ENCODE measurements at places on chromosomes 13 and 19.

DNA sequence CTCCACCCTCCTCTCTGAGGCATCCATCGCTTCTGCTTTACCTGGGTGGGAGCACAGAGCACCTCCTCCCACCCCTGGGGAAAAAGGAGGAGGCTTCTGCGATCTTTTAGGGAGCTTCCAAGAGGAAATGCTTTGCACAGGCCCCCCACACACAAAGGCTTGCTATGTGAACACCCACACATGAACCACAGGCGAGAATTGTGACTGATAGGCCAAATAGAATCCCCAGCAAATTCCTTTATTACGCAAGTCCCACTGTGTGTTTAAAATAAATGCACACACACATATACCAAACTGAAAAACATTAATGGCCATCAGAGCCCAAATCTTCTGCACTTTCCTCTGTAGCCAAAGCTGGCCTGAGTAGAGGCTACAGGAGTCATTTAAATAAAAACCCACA, 50.6 kb downstream of the HSPH1 start:
- DNase-seq = no peak

GRCh38 chr19:18301718-18302111, 20.3 kb upstream of the JUND start:
- DNase-seq = no peak

GRCh38 chr13:79777504-79777903, 296.5 kb downstream of the NDFIP2 start:
- no peak for DNase-seq

DNA sequence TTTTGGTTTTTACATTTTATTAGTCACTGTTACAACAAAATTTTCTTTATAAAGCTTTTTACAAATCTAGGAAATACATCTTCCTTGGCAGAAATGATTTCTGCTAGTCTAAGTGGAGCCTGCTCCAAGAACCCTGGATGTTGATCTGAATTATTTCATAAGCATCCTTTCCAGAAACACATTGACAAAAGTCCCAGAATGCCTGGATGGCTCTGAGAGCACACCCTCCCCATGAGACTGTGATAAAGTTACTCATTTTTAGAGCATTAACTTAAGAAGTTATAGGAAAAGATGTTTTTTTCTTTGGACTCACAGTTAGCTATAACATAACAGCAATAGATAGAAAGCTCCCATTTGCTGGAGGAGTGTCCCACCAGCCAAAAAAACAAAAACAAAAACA, 559.6 kb upstream of the SPRY2 start:
- DNase-seq = no peak

DNA sequence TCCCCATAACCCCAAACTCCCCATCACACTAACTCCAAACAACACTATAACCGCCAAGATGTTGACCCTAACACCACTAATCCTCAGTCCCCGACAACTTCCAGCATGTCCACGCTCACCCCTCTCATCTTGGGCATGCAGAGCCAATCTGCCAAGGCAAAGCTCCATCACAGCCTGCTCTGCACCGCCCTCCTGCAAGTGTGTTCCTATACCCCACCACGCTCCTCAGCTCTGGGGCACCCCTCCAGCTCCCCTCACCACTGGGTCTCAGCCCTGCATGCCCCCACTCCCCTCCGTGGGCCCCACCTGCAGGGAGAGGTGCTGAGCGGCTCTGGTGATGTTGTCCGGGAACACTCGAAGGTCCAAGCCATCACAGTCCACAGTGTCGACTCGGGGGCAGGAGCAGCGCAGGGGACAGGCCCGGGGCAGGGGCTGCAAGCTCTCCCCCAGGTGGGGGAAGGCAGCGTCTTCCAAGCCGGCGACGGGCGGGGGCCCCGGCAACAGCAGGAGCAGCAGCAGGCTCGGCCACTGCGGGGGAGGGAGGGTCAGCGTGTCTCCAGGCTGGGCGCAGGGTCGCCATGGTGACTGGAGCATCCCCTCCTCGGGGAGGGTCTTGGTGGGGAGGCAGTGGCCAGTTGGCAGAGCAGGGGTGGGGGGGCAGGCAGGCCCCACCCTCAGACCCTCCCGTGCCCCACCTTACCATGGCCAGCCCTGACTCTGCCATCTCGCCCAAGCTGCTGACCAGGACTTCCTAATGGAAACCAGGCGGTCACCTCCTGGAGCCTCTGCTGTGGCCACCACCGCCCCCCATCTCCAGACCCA, 527 bp downstream of the PODNL1 start:
- no peak for DNase-seq

DNA sequence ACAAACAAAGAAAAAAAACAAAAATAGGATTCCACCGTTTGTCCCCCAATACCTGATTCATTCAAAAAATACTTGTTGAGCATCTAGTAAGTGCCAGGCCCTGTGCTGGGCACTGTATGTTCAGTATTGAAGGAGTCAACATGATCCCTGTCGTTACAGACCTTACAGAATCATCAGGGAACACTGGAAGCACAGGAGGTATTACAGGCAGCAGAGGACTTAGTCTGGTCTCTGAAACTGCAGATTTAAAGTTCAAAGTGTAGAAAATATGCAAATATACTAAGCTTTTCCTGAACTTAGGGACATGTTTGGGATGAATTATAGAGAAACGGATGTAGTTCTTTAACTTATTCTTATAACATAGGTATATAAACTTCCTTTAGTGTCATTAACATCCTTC, 160.7 kb upstream of the RFC3 start:
- DNase-seq = no peak

GRCh38 chr19:49579947-49580263, 451 bp downstream of the NOSIP start:
- no peak for DNase-seq

GRCh38 chr13:110114316-110114715, 192.6 kb downstream of the COL4A1 start:
- no peak for DNase-seq

- DNase-seq = no peak
These were observed 26.3 kb downstream of the SAE1 start for GRCh38 chr19:47156861-47157430.

GRCh38 chr19:18143902-18144301, 9.1 kb upstream of the PIK3R2 start:
- DNase-seq = no peak

GRCh38 chr13:114318624-114319023, 4.3 kb downstream of the CHAMP1 start:
- no peak for DNase-seq

GRCh38 chr19:31275068-31275334, 74.2 kb downstream of the TSHZ3 start:
- DNase-seq = no peak

GRCh38 chr13:111145506-111145905, 30.4 kb downstream of the ARHGEF7 start:
- no peak for DNase-seq

- no peak for DNase-seq
These were observed 155.5 kb downstream of the TNFSF13B start for GRCh38 chr13:108425056-108425455.

DNA sequence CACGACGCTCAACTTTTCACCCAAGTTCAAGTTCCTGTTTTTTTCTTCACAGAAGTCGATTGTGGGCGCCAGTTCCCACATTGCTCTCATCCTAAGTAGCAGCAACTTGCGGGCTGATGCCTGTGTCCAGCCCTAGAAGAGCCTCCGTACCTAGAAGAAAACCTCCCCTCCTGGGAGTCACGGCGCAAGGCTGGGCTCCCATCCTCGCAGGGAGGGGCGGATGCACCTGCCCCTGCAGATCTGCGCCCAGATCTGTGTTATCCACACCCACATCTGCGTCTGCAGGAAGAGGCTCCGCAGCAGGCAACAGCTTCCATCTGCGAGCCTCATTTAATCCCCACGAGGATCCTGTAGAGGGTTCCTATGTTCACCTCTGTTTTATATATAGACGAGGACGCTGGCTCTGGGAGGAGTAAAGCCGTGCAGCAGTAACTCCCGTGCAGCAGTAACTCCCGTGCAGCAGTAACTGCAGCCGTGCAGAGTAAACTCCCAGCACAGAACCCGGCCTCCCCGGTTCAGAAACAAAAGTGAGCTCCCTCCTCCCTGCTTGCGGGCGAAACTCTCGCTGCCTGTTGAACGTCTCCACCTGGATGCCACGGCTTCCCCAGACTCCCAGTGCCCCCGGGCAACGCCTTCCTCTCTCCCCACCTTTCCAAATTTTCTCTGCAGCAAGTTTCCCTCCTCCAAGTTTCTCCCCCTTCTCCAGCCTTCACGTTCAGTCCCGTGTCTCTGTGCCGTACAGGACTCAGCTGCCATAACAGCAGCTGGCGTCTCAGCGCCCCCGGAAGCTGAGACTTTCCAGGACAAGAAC, 23.5 kb upstream of the LAIR1 start:
- DNase-seq = no peak

DNA sequence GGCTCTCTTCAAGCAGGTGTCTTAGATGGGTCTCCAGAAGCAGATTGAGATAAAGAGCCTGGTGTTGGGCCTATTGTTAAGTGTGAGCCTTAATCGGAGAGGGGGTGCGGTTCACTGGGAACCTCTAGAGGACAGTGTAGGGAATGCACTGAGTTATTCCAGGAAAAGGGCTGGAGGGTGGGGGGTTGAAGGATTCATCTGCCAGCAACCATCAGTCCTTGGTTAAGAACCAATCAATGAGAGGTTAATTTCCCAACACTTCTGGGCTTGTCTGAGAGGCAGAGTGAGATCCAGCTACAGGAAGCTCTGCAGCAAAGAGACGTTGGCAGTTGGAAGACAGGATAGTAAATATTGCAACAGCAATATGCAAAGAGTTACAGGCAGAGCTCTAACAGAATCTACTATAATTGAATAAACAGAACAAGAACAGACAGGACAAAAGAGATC, 28.7 kb downstream of the CYP4F2 start:
- no peak for DNase-seq

DNA sequence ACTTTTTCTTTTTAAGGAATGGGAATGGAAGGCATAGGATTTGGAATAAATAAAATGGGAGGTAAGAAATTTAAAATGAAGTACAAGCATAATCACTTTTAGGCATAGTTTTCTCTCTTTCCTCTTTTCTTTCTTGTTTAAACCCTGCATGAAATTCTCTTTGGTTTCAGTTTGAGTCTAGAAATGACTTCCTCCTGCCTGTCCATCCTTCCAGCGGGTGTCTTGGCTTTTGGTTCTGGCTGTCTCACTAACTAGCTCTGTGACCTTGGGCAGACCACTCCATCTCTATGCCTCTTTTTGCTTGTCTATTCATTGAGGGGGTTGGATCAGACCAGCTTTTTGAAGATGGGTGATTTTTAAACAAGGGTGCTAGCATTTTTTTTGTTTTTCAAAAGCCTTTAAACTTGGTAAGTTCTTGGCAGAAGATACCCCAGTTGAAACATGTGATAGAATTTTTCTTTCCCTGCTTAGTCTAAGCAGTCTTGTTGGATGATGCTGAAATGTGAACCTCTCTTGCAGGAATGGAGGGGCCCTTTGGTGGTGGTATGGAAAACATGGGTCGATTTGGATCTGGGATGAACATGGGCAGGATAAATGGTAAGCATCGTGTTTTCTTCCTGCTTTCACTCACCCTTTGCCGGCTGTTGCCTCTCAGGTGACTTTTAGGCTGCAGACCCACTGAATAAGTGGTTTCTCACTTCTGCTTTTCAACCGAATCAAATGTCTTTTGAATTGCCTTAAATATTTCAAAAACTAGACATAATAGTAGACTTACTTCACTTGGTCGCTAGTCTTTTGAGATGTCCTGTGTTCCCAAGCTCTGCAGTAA, 28.6 kb downstream of the PRAM1 start:
- DNase-seq = no peak

DNA sequence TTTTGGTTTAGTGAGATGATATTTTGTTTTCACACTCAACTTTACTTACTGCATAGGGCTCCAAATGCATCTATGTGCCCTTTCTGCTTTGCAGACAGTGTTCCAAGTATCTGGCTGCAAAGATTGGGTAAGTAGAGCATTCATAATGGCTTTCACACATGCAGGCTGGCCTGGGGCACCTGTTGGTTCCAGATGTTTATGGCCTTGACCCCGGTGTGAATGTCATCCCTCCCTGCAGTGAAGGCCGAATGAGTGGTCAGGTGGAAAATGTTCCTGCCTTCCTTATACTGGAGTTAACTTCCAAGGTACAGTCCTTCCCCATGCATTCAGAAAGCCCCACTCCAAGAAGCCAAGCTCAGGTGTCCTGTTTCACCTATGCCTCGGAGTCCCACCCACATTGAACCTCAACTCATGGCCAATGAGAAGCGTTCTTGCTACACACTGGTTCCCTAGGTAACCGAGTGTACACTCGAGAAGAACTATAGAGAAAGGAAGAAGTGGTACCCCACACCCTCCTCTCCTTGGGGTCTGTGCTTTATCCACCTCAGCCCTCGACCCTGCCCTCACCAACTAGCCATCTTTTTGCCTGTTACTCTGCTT, 23.0 kb upstream of the ZNF536 start:
- no peak for DNase-seq

DNA sequence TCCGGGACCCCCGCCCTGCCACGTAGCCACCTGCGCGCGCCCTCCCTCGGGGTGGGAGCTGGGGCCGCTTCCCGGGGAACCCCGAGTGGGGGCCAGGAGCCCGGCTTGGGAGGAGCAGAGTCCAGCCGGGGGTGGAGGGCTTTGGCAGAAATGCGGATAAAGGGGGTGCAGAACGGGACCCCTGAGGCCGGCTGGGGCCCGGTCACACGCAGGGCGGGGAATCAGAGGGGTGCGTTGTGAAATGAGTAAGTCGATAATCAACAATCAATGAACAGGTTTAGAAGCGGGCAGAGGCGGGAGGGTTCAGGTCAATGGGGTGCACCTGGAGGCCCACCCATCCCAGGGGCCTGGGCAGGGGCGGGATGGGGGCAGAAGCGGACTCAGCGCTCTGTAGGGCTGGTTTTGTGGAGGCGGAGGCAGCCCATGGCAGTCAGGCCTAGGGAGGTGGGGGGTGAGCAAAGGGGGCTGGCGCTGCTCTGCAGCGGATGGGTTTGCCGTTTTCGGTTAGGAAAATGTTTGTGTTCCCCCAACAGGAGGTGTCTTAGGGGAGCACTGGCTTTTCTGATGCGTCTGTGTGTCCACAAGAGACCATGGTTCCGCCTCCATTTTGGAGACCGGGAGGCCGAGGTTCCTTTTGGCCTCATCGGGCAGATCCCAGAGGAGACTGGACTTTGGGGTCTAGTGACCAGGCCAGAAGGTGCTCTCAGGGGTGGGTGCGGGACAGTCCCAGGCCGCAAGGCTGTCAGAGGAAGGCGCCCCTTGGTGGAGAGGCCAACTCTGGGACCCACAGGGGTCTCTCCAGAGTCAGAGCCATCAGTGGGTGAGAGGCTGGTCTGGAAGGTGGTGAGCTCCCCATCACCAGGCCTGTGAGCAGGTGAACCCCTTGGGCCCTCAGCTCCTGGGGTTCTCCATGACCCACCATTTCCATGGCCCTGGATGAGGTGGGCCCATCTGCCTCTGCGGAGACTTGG, 683 bp upstream of the DIRAS1 start:
- no peak for DNase-seq

- no peak for DNase-seq
These were observed 20.7 kb upstream of the PTBP1 start for GRCh38 chr19:776549-776948.

GRCh38 chr13:106490569-106491321, 44.7 kb downstream of the EFNB2 start:
- no peak for DNase-seq

Measured in right atrium auricular region (tissue), 2 donors.